ENCODE measurements at places on chromosomes 13 and 19.

GRCh38 chr19:48999481-49000325 lies 6.0 kb downstream of the RUVBL2 start:
- no peak for DNase-seq

- no peak for DNase-seq
Observed at GRCh38 chr19:12996406-12997094, 1.3 kb downstream of the NFIX start.

GRCh38 chr13:40589285-40590109 lies 76.9 kb downstream of the FOXO1 start:
- DNase-seq = peak; percentile 45

- DNase-seq = no peak
Observed at GRCh38 chr13:50094615-50095293, 79.5 kb downstream of the KCNRG start.

GRCh38 chr19:38805180-38805579 lies 7.6 kb downstream of the LGALS4 start:
- no peak for DNase-seq

- DNase-seq = peak; percentile 59
Observed at GRCh38 chr19:43450545-43450997, 14.8 kb downstream of the LYPD3 start.

- DNase-seq = no peak
Observed at GRCh38 chr13:46893221-46893740, 3.6 kb downstream of the HTR2A start.

- no peak for DNase-seq
Observed at GRCh38 chr13:95552539-95553441, at the start of gene CLDN10. CLDN10 (plus strand) TSS chr13:95552720; CDS start chr13:95552754, 34 bp downstream.

DNA sequence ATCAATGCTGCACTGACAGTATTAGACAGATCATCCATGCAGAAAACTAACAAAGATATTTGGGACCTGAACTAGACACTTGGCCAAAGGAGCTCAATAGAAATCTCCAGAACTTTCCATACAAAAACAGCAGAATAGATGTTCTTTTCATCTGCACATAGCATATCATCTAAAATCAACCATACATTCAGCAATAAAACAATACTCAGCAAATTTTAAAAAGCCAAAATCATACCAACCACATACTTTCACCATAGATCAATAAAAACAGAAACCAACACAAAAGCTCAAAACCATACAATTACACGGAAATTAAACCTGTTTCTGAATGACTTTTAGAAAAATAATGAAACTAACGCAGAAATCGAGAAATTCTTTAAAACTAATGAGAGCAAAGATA lies 592.6 kb downstream of the SLITRK5 start:
- DNase-seq = no peak

- DNase-seq = no peak
Observed at GRCh38 chr19:17327654-17328516, 6.8 kb downstream of the ANO8 start.

- DNase-seq = no peak
Observed at GRCh38 chr13:110407531-110407930, 100.4 kb downstream of the COL4A2 start.

- DNase-seq = no peak
Observed at GRCh38 chr19:48560095-48560530, 8.1 kb downstream of the SULT2B1 start.

DNA sequence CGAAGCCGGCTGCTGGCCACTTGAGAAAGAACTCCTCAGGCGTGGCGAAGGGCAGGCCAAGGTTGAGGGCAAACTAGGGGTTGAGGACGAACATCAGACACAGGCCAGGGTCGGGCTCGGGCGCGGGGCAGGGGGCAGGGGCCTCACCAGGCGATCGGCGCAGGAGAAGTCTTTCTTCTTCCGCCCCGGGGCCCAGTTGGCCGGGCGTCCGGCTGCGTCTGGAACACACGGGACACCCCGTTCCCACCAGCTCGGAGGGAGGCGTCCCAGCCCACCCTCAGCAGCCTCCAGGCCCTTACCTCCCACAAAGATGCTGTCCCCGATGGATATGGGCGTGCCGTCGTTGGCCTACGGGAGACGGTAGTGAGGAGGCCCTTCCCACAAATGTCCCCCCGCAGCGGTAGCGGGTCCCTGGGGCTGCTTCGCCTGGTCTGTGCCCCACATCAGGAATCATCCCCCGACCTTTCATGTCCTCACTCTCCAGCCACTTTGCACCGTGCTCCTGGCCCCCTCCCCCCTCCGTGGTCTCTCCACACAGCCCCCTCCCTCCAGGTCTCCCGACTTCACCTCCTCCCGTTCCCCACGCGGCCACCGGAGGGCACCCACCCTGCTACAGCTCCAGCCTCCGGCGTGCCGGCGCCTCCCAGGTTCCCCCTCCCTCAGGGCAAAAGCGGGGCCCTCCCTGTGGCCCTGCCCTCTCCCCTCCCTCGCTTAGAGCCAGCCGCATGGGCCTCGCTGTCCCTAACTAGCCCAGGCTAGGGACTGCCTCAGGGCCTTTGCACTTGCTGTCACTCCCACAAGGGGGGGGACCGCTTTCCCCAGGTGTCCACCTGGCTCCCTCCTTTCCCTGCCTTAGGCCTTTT lies 4.8 kb downstream of the PNKP start:
- no peak for DNase-seq

GRCh38 chr13:40113643-40114304 lies 458.3 kb downstream of the COG6 start:
- no peak for DNase-seq
